ENCODE measurements at places on chromosomes 6 and 20. TPM values are rescaled to one million over a fixed set of nuclear protein-coding genes. Genes with fewer than 3 reads are reported as not detected.

The LAMA4 gene
- total RNA-seq = 93.9 TPM

The TINAG gene
- 0.70 TPM for total RNA-seq

GRCh38 chr6:2684103-2684749, 66.5 kb downstream of the MYLK4 start:
- DNase-seq = no peak

- DNase-seq = no peak
Measured at GRCh38 chr20:6583134-6583738, 184.2 kb upstream of the BMP2 start.

The ADGB gene
- total RNA-seq = not detected

DNA sequence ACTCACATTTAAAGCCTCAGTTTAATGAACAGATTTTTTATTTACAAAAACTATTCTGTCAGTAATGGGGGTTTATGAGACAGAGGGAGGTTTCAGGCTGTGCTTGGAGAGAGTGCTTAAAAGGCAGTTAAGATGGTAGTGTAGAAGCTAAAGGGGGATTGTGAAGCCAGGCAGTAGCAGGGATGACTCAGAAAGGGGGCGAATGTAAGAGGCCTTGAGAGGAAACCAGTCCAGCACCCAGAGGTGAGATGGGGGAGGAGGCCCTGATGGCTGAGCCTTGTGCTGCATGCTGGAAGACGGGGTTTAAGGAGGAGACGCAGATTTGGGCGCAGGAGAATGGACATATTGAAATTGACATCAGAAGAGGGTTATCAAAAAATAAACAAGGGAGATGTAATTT, 6.6 kb upstream of the SERPINB9 start:
- peak; percentile 19 for DNase-seq

GRCh38 chr20:61030130-61030529, 221.9 kb upstream of the CDH4 start:
- DNase-seq = no peak
